ENCODE measurements at places on chromosomes 7 and 10.

DNA sequence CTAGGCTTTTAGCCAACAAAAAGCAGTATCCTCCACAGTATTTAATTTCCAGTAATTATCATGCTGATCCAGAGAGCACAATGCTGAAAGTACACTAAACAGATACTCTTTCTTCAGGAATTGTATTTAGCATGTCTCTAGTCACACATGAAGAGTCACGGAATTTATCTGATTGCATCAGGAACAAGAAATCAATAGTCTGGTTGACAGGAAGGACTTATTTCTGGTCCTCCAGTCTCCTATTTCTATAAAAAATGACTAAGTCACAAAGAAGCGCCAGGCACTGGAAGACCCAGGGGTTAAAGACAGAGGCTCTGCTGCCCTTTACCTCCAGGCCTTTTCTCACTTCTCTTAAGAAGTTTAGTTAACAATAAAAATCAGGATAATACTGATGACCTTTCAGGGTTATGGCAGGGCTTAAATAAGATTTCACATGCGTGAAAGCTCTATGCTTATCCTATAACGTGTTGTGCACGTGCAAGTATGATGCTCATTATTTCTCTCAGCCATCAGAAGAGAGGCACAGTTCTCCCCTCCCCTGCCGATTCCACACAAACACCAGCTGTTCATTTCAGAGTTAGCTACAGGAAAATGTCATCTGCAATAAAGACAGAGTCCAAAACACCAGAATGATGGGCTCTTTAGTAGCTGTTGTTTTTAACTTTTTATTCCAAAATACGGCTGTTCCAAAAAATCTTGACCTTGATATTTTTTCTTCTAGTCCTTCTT lies 36.9 kb downstream of the SLC26A4 start:
- DNase-seq: no peak

GRCh38 chr7:4200546-4201094 lies 481.5 kb upstream of the FOXK1 start:
- DNase-seq: no peak

- DNase-seq: no peak
Observed at GRCh38 chr7:139791316-139791715, 13.5 kb upstream of the HIPK2 start.

DNA sequence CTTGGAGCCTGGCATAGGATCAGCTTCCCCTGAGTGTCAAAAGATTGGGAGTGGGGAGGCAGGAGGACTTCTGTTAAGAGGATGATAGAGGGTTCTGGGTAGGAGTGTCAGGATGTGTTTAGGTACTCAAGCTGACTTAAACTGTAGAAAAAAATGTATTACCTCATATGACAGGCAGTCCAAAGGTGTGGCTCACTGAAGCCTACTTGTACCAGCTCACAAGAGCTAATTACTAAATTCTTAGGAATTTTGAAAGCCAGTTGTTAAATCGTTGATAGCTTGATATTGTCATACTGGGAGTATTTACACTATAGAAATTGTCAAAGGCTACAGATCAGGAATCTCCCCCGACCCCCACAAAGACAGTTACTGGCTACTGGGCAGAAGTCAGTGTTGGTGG lies 32.1 kb downstream of the FAS start:
- DNase-seq: no peak

DNA sequence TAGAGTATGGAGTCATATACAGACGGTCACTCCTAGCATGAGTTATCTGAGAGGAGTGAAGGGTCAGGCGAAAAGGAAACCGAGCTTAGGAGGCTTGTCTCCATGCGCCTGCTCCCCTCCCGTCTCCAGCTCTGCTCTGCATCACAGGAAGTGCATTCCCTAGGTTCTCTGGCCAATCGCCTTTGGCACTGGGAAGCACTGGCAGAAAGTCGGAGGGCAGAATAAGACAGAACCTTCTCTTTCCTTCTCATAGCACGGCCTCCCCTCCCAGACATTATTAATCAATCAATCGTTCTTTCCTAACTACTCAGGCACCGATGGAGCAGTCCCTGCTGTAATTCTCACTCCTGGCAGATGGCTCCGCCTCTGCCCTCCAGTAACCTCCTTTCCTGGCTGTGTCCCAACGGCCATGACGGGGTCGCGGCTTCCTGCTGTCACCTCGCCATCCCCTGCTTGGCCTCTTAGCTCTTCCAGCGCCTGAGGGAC lies 177.1 kb downstream of the FRMD4A start:
- no peak for DNase-seq

- DNase-seq: no peak
Observed at GRCh38 chr7:158710651-158711102, 6.1 kb upstream of the NCAPG2 start.

- DNase-seq: peak; percentile 40
Observed at GRCh38 chr7:144437370-144438191, 34.1 kb upstream of the NOBOX start.

- DNase-seq: no peak
Observed at GRCh38 chr10:82150123-82150900, 275.3 kb downstream of the NRG3 start.

- no peak for DNase-seq
Observed at GRCh38 chr7:124275411-124275810, 242.5 kb upstream of the TMEM229A start.

GRCh38 chr7:39084349-39084748 lies 106.6 kb downstream of the POU6F2 start:
- DNase-seq: peak; percentile 88

- no peak for DNase-seq
Observed at GRCh38 chr10:49090189-49090575, 25.1 kb downstream of the VSTM4 start.

DNA sequence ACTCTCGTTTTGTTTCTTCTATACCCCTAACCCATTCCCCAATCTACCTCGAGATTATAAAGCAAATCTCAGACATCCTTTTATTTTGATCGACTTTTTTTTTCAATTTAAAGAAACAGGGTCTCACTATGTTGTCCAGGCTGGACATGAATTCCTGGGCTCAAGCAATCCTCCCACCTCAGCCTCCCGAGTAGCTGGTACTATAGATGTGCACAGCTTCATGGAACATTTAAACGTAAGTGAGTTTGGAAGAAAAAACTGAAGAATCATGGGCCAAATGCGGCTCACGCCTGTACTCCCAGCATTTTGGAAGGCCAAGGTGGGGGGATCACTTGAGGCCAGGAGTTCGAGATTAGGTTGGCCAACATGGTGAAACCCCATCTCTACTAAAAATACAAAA lies 96.0 kb downstream of the UPF2 start:
- DNase-seq: no peak

GRCh38 chr7:80841423-80841955 lies 77.4 kb downstream of the SEMA3C start:
- DNase-seq: no peak

- DNase-seq: peak; percentile 4
Observed at GRCh38 chr10:94279835-94280709, 82.7 kb downstream of the NOC3L start.

DNA sequence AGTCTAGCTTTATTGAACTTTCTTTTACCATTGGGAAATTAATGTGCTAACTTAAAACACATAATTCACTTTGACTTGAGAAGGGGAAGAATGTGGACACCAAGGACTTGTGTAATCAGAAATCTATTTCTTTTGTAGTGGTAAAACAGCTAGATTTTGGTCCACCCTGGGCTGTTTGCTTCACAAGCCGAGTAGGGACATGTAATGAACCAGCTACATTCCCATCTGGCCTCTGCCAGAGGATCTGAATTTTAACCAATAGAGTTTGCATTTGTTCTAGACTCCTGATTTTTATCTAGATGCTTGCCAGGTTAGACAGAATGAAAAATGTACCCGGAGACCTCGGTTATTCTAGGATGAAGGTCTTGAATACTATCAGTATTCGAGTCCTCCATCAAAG lies 1.9 kb downstream of the CACNB2 start:
- no peak for DNase-seq

GRCh38 chr10:125080296-125080695 lies 80.1 kb downstream of the CTBP2 start:
- DNase-seq: no peak

GRCh38 chr7:41459183-41459582 lies 243.7 kb downstream of the INHBA start:
- DNase-seq: no peak

- DNase-seq: no peak
Observed at GRCh38 chr7:70314221-70314620, 715.9 kb downstream of the AUTS2 start.

GRCh38 chr7:44046321-44047061 lies 2.0 kb downstream of the DBNL start:
- DNase-seq: no peak

DNA sequence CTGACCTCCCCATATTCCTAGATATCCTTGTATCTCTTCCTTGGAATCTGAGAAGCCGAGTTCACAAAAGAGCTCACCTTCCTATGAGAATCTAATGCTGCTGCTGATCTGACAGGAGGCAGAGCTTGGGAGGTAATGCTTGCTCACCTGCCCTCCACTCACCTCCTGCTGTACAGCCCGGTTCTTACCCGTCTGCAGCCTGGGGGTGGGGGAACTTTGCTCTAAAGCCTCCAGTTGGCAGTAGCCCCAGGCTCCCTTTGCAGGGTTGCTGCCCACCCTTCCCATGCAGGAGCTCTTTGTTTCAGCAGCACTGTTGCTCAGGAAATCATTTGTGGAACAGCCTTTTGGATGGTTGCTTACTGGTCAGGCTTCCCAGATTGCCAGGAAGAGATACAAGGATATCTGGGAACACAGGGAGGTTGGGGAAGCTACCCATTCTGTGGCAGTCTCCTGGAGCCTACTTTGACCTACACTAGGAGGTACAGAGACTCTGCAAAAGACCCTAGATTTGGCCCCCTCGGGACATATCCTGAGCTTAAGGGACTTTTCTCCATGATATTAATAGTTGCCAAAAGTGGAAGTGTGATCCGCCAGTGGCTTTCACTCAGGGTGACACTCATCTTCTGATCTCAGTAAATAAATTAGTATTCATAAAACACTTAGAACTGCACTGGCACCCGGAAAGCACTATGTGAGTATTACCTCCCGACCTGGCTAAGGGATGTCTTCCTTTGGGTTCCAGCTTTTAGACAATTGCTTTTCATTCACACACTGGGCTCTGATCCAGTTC lies 363.7 kb upstream of the PODXL start:
- DNase-seq: no peak

DNA sequence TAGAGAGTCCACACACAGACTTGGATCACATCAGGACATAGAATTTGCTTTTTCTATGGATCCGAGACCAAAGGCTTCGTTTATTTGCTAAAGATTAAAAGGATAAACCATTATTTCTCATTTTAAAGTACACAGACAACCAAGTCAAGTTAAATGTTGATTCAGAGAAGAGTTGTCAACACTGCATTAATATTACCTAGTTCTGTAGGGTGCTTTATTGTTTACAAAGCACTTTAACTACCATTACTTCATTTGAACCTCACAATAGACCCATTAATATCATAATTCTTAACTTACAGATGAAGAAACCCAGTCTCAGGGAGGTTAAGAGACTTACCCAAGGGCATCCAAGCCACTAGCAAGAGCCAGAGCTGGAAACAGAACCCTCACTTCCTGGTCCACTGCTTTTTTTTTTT lies 43.2 kb upstream of the GSAP start:
- no peak for DNase-seq

GRCh38 chr7:101402081-101402779 lies 39.6 kb downstream of the COL26A1 start:
- no peak for DNase-seq

- DNase-seq: no peak
Observed at GRCh38 chr7:133048589-133048988, 33.3 kb downstream of the CHCHD3 start.

- DNase-seq: no peak
Observed at GRCh38 chr10:34299105-34299611, 515.9 kb downstream of the PARD3 start.

- DNase-seq: no peak
Observed at GRCh38 chr10:18665815-18666558, 6.8 kb downstream of the ARL5B start.

- no peak for DNase-seq
Observed at GRCh38 chr10:45378914-45379726, 5.1 kb downstream of the ALOX5 start.

- no peak for DNase-seq
Observed at GRCh38 chr7:25835197-25835596, 316.8 kb upstream of the NFE2L3 start.

- DNase-seq: no peak
Observed at GRCh38 chr7:76185187-76185896, 16.4 kb upstream of the SRRM3 start.

Measured in NCI-H1092 (cell line).